ENCODE measurements at places on chromosomes 3 and 15. TPM values are rescaled to one million over a fixed set of nuclear protein-coding genes. Genes with fewer than 3 reads are reported as not detected.
A peak's percentile ranks its signal among the peaks of the same experiment; 100 is the strongest.

Gene NR1I2
- total RNA-seq = not detected

Gene TTLL13
- not detected for total RNA-seq

Gene CSTA
- 0.84 TPM for total RNA-seq

DNA sequence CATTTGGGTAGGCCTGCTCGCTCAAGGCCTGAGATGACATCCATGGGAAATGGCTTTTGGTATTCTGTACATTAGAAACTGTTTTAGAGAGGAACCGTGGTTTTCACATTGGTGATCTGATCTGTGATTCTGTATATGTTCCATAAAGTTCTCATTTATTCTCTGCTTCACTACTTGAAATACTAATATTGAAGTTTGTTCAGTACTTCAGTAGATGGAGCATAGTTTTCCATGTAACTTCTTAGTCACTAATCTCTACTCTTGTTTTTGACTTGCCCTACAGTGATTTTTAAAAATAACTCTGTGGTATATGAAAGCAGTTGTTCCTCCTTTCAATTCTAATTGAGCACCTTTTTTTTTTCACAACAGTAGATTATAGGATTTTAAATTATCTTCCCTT lies 66.5 kb downstream of the MBNL1 start:
- H3K27ac ChIP-seq = peak overlapping the region; percentile 82
- peaks cover 20% of the 10 kb centered on the region for H3K36me3 ChIP-seq
- no peak overlapping the region for H3K4me3 ChIP-seq
- H3K4me1 ChIP-seq = peaks cover 76% of the 10 kb centered on the region
- H3K27me3 ChIP-seq = no peaks in the 10 kb centered on the region

GRCh38 chr3:59502806-59503205 lies 453.0 kb upstream of the CFAP20DC start:
- no peak overlapping the region for H3K4me3 ChIP-seq
- no peak overlapping the region for H3K27ac ChIP-seq
- H3K36me3 ChIP-seq = no peaks in the 10 kb centered on the region
- no peak for DNase-seq
- no peaks in the 10 kb centered on the region for H3K27me3 ChIP-seq
